ENCODE measurements at places on chromosomes 3 and 15.
A peak's percentile ranks its signal among the peaks of the same experiment; 100 is the strongest.

DNA sequence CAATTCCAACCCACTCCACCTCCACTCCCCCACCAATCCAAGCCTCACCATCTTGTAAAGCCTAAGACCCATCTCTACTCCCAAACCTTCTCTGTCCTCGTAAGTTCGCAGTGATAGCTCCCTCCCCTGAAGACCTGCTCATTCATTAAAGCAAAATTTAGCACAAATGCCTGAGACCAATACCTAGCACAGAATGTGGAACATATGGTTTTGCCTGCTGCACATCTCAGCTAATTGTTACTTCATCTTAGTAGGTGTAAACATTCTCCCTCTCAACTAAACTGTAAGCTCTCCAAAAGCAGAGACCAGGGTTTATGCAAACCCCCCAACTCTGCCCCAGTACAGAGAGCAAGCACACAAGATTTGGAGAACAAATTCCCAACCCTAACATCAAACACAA, 20.5 kb downstream of the DCLK3 start:
- no peak for DNase-seq

DNA sequence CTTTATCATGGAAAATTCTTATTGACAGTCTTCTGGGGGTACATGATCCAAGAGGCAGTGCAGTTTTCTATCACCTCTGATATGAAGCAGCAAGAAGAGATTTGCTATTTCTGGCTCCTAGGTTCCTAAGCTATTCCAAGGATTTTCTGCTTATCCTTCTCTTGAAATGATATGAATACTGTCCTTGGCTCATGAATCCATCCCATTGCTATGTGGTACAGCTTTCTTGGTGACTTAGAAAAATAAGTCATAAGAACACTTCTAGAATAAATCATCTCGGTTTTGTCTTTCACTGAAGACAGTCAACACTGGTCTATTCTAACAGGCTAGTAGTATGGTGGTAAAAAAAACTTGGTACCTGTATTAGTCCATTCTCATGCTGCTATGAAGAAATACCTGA, 333.6 kb upstream of the RASGRP1 start:
- DNase-seq: no peak

GRCh38 chr15:69037977-69038376, 23.5 kb downstream of the NOX5 start:
- no peak for DNase-seq

DNA sequence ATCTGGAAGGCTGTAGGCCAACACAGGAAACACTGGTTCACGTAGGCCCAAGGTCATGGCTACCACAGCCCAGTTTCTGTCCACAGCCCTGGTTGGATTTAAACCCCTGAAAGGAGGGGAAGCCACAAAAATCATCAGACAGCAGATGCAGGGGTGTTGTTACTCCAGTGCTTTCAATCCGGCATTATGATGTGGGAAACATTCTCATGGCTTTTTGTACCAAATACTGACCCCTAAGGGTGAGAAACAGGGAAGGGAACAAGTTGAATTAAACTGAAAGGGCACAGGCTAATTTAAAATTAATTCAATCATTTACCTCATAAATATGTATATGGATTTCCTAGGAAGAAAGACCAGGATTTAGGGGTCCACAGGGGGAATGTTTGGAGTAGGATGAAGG, 375.6 kb downstream of the CTNNB1 start:
- DNase-seq: no peak

GRCh38 chr3:10407361-10407760, 86.4 kb upstream of the SEC13 start:
- DNase-seq: no peak

DNA sequence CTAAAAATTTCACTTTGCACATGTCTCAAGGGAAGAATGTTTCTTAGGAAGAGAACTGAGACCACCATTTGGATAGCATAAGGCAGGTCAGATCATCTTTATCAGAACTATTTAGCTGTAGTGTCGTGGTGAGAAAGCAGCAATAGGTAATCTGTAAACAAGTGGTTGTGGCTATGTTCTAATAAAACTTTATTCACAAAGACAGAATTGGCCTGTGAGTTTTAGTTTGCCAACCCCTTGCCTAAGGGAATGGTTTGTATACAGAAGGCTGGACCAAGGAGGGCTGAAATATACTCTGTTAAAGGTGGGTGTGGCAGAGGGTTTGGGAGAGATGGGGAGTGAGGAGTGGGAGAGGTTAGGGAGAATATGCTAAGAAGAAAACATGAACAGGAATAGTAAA, 10.6 kb upstream of the RBM5 start:
- DNase-seq: no peak

DNA sequence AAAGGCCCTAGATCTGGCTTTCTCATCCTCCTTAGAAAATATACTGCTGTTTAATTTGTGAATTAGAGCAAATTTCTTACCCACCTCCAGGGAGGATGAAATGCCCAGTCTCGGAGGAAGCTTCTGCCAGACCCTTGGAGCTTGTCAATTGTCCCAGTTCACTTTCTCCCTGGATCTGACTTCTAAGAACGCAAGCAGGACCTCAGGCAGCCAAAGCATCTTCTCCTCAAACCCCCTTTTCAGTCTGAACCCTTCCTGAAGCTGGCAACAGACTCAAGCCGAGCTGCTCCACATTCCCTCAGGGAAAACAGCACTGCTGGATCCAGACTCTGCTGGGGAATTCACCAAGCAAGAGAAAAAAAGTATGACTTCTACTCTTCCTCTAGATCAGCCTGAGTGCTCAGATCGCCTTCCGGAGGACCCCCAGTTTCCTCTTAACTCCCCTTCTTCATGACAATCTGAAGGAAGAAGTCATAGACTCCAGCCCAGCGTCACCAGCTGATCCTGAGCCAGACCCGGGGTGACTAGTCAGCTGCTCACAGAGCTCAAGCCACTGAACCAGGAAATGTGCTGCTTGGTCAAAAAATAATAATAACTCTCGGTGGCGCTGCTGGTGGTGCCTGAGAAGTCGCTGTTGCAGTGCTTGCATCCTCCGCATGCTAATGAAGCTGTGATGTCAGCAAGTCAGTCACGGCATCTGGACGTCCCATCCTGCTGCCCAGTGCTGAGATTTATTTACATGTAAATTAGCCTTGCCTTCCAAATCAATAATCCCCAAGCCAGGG, at the start of gene PRICKLE2:
Gene PRICKLE2 (minus strand): TSS at position 641 of the 785 bp plus-strand sequence. CDS start 26,539 bp downstream, outside the sequence.
- DNase-seq: no peak

DNA sequence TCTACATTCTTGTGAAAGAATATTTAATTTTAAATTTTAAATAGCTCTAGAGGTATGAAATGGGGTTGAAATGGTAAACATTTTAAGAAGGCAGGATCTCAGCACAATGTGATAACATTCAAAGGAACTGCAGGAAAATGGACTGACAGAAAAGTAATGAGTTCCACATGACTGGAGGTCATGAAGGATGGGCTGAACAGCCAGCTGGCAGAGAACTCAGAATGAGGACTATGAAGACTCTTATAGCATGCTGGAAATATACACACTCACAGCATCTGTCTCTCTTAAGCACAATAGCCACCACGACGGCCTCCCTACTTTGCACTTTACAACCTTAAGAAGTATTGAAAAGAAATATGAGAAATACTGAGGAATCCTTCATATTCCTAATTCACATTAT, 94.7 kb downstream of the TNIK start:
- no peak for DNase-seq

- no peak for DNase-seq
Observed at GRCh38 chr3:129606636-129607390, at the start of gene PLXND1. Gene PLXND1, minus strand, starts transcription at chr3:129606676. Its CDS starts 37 bp downstream, at chr3:129606639.

GRCh38 chr15:67775998-67776397, 49.3 kb upstream of the SKOR1 start:
- DNase-seq: no peak

GRCh38 chr15:70164910-70165715, 67.4 kb upstream of the TLE3 start:
- no peak for DNase-seq

- DNase-seq: no peak
Observed at GRCh38 chr3:185726254-185726967, 98.4 kb downstream of the IGF2BP2 start.

DNA sequence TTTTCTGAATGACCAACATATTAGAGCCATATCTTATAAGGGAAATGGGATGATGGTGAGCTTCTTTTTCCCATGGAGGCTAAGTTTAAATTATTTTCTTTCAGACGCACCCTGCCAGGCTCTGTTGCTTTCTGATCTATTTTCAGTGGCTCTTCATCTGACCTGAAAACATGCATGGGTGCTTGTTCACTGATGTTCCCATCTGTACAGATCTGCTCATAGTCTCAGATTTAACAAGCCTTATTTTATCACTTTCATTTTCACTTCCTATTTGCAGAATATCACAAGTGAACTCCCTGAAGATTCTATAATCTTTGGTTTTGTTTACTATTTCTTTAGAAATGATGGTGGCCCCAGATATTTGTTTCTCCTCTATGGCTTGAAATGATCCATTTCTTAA, 31.1 kb upstream of the SUCLG2 start:
- DNase-seq: no peak

DNA sequence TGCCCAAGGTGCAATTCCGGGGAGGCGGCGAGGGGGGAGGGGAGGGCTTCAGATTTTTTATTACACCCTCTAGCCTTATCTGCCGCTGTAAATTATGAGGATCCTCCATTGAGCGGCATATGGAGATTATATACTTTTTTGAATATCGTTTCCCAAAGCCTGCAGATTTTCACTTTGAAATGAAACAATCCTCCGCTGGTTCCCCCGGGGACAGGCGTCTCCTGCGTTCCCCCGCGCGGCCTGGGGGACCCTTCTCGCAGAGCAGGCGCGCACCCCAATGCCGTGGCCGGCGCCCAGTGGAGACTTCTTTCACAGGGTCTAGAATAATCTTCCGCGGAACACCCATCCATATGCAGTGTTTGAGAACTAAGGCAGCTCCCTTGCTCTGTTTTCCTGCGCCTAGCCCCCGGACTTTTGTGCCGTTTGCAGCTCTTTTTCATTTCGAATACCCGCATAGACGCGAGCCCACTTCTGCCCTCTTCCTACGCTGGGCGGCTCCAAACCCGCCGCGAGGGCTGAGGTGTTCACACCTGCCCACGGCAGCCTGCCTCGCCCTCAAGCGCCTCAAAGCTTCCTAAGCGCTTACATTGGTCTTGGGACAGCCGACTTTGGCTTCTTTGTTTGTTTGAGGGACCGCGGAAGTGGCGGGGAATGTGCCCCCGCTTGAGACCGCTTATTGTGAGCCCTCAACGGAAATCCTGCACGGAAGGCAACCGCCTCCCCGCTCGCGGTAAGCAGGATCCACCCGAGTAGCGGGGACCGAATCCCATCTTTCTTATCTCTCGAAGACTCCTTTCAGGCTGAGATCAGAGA, 7.5 kb downstream of the SOX14 start:
- DNase-seq: no peak

DNA sequence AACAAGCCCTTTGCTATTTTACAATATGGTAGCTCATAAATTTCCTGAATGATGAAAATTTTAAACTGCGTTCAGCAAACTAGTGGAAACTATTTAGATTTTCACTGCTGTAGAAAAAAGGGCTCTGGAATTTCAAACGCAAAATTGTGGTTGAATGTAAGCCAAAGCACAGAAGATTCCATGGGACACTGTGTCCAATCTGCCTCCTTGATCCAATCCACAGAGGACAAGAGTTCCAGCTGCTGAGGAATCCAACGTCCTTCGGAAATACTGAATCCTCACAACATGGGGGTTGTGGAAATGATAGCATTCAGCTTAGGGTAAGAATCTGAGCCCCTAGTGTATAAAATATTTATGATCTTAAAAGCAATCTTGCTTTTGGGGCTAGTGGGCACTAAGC, 161.0 kb downstream of the PLD1 start:
- DNase-seq: no peak

DNA sequence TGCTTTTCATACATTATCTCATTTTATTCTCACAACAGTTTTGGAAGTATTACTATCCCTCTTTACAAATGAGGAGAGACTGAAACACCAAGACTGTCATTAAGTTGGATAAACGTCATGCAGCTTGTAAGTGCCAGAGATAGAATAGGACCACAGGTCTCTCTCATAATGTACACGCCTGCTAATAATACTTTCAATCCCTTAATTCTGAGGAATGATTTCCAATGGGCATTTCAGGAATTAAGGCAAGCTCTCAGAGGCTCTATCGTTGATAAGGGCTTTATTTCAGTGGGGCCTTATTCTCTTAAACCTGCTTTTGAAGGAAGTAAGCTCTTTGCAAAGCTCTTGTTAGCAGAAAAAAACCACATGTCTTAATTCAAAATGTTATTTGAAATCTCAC, 229.1 kb downstream of the NFKBIZ start:
- DNase-seq: no peak

DNA sequence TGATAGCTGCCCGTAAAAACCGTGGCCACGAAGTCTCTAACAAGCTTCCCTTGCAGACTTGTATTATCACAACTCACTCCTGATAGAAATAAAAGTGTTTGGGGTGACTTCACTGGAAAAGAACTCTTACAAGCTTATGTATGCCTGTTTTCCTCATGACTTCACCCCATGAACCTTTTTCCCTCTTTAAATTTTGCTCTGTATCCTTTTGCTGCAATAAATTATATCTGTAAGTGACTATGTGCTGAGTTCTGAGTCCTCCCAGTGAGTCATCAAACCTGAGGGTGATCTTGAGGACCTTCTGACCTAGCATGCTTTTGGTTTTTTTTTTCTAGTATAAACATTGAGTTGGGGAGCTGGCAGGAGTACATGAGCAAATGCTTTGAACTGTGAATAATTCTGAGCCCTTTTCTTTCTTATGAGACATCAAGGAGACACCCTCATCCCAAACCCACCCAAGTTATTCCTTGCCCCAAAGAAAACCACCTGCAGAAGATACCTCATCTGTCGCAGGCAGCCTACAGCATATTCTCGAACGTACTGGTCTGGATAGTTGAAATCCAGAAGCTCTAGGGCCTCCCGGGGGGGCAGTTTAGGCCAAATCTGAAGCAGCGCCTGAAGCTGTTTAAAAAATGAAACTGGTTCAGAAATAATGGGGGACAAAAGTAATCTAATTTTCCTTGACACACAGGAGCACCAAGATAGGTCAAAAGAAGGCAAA, 85.9 kb downstream of the FAIM start:
- DNase-seq: no peak

- no peak for DNase-seq
Observed at GRCh38 chr15:99755692-99756409, 22.6 kb upstream of the LYSMD4 start.

- no peak for DNase-seq
Observed at GRCh38 chr15:41544650-41545015, 576 bp upstream of the RPAP1 start.

DNA sequence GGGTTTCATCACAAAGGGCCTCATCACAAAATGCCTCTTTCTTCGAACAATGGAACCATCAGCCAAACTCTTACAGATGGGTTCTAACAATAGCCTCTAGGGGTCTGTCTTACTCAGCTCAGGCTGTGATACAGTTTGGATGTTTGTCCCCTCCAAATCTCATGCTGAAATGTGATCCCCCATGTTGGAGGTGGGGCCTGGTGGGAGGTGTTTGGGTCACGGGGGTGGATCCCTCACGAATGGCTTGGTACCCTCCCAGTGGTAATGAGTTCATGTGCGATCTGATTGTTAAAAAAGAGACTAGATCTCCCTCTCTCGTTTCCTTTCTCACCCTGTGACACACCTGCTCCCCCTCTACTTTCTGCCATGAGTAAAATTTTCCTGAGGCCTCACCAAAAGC, 47.9 kb upstream of the LIPC start:
- no peak for DNase-seq

- no peak for DNase-seq
Observed at GRCh38 chr3:197564097-197564843, 8.5 kb upstream of the BDH1 start.

- DNase-seq: peak; percentile 55
Observed at GRCh38 chr3:50320853-50321335, 1.7 kb downstream of the HYAL2 start.

GRCh38 chr15:98439523-98439942, 208.8 kb upstream of the IGF1R start:
- DNase-seq: no peak

Measured in stimulated activated CD4-positive, alpha-beta T cell treated with anti-CD3 and anti-CD28 coated beads, Interleukin-15, amount 100 ng/mL, for 1 hour (primary cell).